ENCODE measurements at places on chromosomes 7 and 10.

GRCh38 chr7:35371221-35371620 is 117.3 kb upstream of the TBX20 start:
- DNase-seq = no peak

- no peak for DNase-seq
Observed at GRCh38 chr10:32955299-32955772, 2.7 kb downstream of the ITGB1 start.

- no peak for DNase-seq
Observed at GRCh38 chr7:64916-65341, 127.4 kb upstream of the FAM20C start.

- DNase-seq = no peak
Observed at GRCh38 chr10:100803492-100803891, 58.1 kb downstream of the PAX2 start.

DNA sequence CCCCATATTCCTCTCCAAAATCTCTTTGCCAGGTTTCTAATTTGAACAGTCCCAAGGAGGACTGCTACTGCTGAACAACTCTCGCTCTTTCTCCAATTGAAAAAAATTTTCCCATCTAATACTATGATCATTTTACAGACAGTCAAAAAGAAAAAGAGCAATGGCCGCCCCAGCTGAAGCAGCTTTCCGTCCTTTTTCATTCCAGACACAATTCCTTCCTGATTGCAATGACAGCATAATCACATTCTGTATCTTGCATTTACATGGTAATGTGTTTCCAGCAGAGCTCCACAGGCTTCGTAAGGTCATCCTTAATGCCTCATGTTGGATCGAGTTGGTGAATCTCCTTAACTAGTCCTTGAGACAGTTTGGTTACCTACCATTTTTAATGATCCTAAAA is 45.0 kb upstream of the GSDME start:
- no peak for DNase-seq
